ENCODE measurements at places on chromosomes 13 and 19.

DNA sequence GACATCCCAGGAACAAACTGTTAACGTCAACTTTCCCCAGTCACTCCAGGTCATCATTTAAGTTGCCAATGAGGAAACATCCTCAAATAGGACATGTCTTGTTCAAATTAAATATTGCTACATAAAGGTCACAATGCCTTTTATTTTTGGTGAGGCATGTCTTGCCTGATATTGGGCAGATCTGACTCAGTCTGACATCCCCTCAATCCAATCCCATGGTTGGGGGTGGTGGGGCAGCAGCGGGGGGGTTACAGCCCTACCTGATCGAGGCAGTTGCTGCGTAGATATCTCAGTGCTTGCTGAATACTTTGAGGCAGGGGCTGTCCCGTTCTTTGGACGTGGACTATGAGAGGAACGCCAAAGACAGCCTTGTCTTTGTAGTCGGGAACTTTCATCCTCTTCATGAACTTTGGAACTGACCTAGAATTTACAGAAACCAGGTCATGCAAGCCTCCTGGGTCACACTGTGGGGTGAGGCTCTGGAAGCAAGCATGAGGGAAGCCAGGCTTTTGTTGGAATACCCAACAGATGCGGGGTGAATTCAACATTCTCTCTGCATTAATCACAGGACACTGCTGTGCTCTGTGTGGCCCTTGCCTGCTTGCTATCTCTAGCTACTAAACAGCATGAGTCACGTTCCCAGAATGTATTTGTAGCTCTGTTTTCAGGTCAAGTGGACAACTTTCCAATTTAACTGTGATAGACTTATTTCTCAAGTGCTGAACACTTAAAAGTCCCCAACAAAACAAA is 109.8 kb downstream of the KL start:
- DNase-seq: no peak

- no peak for DNase-seq
These were observed 56.1 kb downstream of the KL start for GRCh38 chr13:33072282-33072681.

GRCh38 chr19:11018179-11018578 is 57.3 kb downstream of the SMARCA4 start:
- no peak for DNase-seq

GRCh38 chr13:21971662-21972621 is 301.1 kb downstream of the FGF9 start:
- no peak for DNase-seq

- DNase-seq: no peak
These were observed 17.6 kb upstream of the NALCN start for GRCh38 chr13:101433895-101434294.

GRCh38 chr13:87676254-87677042 is 5.3 kb downstream of the SLITRK5 start:
- DNase-seq: no peak

DNA sequence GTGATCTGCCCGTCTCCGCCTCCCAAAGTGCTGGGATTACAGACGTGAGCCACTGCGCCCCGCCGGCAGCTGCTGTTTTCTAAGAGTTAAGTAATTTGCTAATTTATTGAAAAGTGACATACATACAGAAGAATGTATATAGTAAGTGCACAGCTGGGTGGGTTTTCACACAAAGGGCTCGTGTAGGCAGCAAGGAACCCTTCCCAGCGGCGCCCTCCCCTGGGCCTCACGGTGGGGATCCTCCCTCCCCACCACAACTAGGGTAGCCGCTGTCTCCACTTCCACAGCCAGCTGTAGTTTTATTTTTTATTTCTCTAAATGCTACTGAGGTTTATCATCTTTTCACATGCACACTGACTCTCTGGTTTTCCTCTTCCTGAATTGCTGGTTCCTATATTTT is 64.9 kb downstream of the CRYL1 start:
- no peak for DNase-seq

DNA sequence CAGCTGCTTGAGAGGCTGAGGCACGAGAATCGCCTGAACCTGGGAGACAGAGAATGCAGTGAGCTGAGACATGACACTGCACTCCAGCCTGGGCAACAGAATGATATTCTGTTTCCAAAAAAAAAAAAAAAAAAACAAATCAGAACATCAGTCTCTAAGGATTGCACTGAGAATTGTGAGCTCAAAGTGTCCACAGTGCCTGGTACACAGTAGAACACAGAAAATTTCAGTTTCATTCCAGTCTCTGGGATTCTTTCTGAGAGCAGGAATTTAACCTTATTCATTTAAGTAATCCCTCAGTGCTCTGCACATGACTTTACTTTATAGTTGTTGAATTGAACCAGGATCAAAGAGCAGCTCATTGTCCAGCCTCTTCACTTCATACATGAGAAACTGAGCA is 25.9 kb upstream of the GATAD2A start:
- no peak for DNase-seq

- DNase-seq: no peak
These were observed 10.9 kb downstream of the GARRE1 start for GRCh38 chr19:34265221-34265650.

DNA sequence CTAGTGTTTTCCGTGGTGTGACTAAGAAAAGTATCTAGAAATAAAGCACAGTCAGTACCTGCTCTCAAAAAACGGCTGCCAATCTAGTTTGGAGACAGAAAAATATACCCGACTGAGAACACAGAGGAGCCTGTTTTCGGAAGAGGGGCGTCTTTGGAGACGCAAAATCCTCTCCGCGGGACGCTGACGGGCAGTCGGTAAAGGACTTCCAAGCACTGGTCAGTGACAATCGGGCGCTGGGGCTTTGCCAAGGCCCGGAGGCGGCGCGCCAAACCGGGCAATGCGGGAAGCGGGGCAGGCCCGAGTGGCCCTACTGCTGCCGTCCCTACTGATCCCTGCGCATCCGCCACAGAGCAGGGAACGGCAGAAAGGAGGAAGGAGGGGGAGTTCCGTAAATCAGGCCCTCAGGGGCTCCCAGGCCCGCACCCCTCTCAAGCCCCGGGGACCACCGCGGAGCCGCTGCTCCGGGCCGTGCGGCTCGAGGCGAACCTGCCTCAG is 588 bp upstream of the DPY19L3 start:
- DNase-seq: no peak

GRCh38 chr13:99311137-99311536 is 3.9 kb upstream of the GPR183 start:
- no peak for DNase-seq

GRCh38 chr13:60288569-60288968 is 108.5 kb upstream of the TDRD3 start:
- no peak for DNase-seq

DNA sequence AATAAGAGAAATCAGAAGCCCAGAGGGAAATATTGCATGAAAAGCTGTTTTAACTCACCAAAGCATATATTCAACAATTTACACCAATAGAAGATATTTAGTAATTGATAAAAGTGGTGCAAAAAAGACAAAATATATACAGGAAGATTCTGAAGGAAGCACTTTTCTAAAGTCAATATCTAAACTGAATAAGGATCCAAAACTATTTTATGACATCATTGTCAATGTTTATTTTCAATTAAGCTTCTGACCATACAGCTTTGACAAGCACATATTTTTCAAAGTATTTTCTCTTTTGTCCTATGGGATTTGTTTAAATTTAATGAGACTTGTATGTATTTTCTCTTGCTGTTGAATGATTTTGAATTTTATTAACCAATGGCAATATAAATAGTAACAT is 1716.1 kb downstream of the OLFM4 start:
- no peak for DNase-seq

GRCh38 chr13:56706485-56706884 is 434.2 kb upstream of the PRR20A start:
- DNase-seq: no peak
